ENCODE measurements at places on chromosomes 7 and 10.

DNA sequence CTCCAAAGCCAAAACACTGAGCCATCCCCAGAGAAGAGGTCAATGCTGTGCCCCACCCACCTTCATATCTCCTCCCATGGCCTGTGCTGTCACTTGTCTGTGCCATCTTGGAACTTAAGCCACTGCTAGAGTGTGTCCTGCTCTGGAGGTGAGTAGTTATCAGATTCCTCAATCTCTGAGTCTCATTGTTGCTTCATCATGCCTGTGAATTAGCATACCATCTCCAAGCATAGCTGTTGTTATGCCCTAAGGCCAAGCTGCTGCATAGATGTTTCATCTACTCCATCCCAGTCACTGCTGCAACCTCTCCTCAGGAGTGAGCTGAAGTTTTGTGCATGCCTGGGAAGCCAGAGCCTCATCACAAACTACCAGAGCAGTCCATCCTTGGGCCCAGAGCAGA lies 349.0 kb downstream of the ZWINT start:
- DNase-seq = no peak

GRCh38 chr10:35270100-35270499 lies 66.2 kb upstream of the CCNY start:
- DNase-seq = peak; percentile 36

DNA sequence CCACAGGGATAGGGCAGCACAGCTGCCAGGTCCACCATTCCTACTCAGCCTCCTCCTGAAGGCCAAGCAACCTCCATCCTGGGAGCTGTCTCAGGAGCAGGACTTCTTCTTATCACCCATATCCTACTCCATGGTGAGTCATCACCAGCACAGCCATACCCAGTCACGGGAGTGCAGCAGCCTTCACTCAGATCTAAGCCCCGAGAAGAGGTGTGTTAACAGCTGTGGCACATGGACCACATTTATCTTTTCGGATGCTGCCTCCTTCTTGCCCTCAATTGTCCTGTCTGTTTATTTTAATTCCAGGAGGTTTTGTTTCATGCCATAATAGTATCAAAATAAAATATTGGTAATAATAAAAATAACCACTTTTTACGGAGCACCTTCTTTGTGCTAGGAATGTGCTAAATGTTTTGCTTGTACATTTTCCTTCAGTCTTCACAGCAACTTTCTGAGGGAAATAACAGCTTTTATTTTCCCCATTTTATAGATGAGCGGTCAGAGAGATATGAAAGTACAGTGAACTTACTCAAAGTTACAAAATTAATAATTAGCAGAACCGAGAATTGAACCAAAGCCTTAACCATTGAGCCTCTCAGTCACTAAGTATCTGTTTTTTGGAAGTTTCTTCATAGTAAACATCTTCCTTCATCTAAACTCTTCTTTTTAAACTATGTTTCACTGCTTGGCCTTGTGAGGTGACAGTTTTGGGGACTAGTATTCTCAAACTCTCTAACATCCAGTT lies 2.5 kb upstream of the KEL start:
- DNase-seq = no peak

DNA sequence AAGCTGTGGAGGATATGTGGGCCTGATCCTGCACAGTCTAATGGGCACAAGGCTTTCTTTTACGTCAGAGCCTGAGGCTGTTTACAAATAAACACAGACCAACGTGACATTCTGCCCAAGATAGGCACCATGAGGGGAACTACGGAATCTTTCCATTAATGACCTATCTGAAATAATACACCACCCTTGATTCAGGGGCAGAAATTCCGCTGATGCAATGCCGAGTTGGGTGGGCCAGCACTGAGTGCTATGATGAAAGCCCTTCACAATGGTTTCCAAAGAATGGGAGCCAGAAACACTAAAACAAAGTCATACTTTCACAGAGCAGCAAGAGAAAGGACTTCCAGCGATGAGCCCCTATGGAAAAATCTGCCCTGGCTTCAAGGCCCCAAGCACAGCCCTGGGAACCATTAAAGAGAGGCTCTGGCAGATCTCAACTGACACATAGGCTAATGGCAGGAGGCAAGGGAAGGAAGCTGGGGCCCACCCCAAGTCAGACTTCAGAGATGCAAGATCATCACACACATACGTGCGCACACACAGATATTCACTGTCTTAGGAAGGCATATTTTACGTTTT lies 72.2 kb upstream of the DLX6 start:
- no peak for DNase-seq

DNA sequence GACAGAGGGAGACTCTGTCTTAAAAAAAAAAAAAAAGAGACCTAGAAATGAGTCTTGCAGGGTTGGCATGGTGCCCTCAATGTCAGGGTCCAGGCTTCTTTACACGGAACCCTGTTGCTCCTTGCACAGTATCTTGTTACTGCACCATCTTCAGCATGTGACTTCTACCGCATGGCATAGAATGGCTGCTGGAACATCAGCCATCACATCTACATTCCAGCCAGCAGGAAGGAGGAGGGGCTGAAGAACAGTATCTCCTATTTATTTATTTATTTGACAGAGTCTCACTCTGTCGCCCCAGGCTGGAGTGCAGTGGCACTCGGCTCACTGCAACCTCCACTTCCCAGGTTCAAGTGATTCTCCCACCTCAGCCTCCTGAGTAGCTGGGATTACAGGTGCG lies 3.7 kb upstream of the ACHE start:
- no peak for DNase-seq

GRCh38 chr7:13293264-13294002 lies 606.0 kb downstream of the ARL4A start:
- peak; percentile 42 for DNase-seq

GRCh38 chr10:127175357-127176110 lies 20.9 kb downstream of the INSYN2A start:
- no peak for DNase-seq

All from fibroblast of skin of back (primary cell).